ENCODE measurements at places on chromosomes 1 and 21.

DNA sequence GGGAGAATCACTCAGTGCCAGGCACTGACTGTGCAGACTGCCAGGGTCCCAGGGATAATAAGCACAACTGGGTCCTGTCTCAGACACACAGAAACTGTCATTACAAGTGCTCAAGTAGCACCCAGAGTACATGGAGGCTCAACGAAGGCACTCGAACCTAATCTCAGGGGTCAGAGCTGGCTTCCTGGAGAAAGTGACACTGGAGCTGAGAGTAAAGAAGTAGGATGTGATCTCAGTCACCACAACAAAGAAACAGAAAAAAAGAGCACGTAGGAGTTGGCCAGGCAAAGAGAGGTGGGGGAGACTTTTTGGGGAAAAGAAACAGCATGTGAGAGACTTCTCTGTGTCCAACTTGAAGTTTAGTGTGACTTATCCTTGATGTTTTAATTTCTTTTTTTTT lies 1.3 kb downstream of the CATSPER4 start:
- DNase-seq, result no peak

GRCh38 chr1:198681252-198681651 lies 42.4 kb downstream of the PTPRC start:
- no peak for DNase-seq

GRCh38 chr1:92899780-92900179 lies 61.5 kb downstream of the DIPK1A start:
- no peak for DNase-seq

GRCh38 chr1:202056644-202057334 lies 46.4 kb downstream of the ELF3 start:
- no peak for DNase-seq

DNA sequence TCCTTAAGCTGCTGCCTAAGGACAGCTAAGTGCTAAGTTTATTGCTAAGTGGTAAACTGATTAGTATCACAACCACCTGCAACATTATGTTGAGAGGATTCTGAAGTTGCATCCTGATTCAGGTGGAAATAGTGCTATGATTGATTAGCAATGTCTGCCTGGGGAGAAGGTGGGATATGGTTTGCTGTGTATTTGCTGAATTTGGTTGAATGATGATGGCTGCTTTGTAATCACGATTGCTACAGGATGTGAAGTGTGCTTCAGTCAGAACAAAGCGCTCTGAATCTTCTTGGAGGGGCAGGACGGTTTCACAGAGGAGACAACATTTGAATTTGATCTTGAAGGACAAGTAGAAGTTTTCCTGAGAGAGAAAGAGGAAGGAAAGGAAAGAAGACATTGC lies 226.0 kb downstream of the ST6GALNAC3 start:
- DNase-seq, result no peak

GRCh38 chr1:208641579-208642280 lies 397.5 kb upstream of the PLXNA2 start:
- DNase-seq, result no peak

DNA sequence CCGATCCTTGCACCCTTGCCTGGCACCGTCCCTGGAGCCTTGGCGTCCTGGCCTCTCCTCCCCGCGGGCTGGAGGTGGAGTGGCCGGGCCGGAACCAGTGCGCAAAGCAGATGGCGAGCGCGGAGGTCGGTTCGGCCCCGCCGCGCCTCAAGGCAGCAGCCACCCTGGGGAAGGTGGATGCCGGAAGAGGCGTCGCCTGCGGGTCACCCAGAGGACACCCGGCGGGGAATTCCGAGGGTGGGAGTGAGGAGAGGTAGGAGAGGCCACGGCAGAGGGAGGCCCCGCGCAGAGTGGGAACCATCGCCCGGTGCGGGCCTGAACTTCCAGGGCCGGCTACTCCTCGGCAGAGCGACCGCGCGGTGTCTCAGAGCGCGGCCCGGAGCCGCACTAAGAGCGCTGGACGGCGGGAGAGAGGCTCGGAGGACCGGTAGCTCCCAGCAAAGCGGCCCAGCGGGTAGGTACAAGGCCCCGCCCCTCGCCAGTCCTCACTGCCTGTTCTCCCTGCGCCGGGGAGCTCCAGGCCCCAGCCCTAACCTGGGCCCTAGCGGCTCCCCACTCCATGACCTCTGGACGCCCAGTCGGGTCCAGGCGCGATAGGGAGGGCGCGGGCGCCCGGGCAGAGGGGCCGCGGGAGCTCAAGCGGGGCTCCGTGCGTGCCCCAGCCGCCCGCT lies at the start of gene RNF207:
Gene RNF207, plus strand, starts transcription at position 271 of the 671 bp plus-strand sequence. CDS start 417 bp downstream, outside the sequence.
- peak; percentile 36 for DNase-seq

- DNase-seq, result no peak
Observed at GRCh38 chr1:172277989-172278388, 142.5 kb upstream of the C1orf105 start.

DNA sequence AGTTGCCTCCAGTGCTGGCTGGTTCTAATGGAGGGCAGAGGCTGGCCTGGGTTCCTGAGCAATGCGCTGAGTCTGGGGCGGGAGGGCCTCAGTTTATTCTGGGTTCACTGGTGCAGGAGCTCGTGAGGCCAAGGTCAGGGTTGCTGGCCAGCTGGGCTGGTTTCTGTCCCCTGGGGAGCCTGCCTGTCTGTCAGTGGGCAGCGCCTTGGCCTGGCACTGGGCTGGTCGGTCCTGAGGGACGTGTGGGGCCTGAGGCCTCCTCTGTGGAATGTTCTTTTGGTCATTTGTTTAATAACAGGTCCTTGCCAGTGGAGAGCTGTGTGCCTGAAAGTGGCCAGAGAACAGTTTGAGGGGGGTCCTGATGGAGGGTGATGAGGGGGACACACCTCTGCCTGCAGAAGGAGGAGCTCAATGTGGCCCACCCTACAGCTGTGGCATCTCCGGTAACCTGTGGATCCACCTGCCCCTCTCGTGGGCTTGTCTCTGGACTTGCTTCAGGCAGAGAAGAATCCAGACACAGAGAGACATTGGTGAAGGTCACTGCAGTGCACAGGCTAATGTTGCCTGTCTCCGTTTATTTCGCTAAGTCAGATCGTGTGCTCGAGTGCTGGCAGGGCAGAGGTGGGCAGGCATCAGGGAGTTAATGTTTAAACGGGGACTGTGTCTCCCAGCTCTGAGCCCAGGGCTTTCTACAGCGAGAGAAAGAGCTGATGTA lies 34.6 kb downstream of the COQ8A start:
- no peak for DNase-seq

DNA sequence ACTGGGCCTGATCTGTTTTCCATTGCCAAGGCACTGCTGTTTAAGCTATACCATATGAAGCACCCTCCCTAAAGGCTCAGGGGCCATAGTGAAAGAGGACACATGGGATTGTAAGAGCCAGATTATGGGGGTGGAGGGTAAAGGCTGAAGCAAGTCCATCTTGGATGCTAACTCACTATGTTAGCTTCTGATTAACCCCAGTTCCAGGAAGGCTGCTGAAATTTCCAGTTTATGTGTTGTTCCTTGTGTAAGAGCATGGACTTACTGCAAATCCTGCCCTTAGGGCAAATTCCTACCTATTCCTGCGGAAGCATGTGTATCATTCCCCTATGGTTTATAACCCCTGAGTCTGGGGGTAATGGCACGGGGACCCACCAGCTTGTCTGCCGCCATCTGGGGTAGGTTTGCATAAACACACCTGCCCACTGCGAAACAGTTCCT lies 91.8 kb upstream of the SERBP1 start:
- no peak for DNase-seq

DNA sequence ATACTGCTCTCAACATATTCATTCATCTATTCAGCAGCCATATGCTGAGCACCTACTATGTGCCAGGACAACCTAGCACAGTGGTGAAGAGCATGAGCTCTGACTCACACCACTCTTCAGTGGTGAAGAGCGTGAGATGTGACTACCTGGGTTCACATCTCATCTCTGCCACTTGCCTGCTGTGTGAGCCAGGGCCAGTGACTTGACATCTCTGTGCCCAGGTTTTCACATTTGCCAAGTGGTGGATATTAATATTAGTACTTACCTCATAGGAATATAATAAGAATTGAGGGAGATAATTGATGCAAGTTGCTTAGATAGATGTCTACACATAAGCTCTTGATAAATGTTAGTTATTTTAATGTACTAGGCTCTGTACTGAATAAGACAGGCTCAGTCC lies 488.9 kb downstream of the PTPRU start:
- no peak for DNase-seq

- no peak for DNase-seq
Observed at GRCh38 chr1:215118081-215118480, 35.5 kb downstream of the KCNK2 start.

DNA sequence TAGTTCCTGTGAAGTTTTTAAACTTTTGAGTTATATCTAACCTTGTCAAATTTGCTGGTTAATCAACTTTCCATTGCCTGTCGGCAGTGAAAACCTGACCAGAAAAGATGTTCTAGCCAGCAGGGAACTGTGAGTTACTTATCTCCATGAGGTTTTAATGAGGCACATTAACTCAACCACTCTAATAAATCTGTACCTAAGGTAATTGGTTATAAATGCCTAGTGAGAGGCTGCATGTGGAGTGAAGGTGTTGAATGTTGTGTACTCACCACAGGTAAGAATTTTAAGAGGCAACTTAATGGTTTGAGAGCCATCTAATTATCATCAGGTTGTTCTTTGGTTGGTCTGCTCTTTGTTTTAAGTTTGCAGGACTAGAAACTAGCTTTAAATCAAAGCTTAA lies 138.4 kb upstream of the LHX8 start:
- no peak for DNase-seq

DNA sequence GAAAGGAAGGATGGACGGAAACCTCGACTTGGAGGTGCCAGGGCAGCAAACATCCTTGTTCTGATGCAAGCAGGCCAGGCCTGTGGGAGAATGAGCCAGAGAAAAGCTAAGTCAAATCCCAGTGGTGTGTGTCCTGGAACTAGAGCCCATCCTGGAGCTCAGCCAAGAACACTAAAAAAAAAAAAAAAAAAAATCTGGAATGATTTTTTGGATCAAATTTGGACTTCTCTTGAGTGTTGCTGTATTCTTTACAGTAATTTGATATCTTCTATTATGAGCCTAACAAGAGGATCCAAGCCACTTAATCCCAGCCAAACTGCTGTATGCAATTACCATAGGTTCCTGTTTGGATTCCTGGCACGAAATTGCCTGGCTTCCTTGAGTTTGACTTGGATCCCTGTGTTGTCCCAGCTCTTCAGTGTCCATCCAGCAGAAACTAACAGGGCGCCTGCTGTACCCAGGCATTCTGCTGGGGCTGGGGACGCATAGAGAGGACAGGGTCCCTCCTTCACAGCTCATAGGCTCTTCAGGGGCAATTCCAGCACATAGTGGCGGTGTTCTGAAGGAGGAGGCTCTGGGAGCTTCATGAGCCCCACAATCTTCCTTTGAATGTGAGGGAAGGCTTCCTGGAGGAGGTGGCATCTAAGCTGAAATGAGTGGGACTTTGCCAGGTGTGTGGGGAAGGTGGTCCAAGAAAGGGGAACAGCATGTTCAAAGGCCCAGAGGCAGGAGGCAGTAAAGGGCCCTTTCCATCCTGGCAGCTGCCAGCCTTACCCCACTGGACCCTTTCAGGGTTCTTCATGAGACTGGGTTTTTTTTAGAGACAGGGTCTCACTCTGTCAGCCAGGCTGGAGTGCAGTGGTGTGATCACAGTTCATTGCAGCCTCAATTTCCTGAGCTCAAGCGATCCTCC lies 24.7 kb downstream of the EPHX1 start:
- DNase-seq, result no peak

Data from DMS 273 treated with DMSO at 0.1 percent for 48 hours (cell line).